Stimulated activated CD4-positive, alpha-beta T cell treated with anti-CD3 and anti-CD28 coated beads, Interleukin-4, amount 100 ng/mL, for 1 hour (primary cell): ENCODE measurements at places on chromosomes 11 and 22.

GRCh38 chr11:40867991-40868632, 591.3 kb downstream of the LRRC4C start:
- no peak for DNase-seq

DNA sequence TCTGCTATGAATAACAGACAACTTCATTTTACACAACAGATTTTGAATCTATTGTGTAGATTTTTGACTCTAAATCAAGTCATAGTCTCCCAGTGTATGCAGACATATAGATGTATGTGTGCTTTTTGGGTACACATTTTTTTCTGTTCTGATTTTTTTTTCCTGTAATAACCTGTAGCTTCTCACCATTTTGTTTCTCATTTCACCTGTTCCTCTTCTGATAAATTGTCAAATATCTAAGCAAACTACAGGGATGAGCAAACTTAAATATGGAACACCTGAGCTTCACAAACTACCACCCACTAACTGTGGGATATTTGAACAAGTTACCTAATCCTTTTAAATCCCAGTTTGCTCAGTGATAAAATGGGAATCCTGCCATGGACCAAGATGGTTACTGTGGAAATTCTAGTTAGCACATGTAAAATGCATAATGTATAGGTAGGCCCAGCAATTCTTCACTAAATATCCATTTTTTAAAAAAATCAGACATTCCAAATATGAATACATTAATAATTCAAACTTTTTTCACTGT, 15.7 kb downstream of the LGR4 start:
- no peak for DNase-seq

- DNase-seq = no peak
Observed at GRCh38 chr11:129894278-129895125, 876 bp downstream of the NFRKB start.

DNA sequence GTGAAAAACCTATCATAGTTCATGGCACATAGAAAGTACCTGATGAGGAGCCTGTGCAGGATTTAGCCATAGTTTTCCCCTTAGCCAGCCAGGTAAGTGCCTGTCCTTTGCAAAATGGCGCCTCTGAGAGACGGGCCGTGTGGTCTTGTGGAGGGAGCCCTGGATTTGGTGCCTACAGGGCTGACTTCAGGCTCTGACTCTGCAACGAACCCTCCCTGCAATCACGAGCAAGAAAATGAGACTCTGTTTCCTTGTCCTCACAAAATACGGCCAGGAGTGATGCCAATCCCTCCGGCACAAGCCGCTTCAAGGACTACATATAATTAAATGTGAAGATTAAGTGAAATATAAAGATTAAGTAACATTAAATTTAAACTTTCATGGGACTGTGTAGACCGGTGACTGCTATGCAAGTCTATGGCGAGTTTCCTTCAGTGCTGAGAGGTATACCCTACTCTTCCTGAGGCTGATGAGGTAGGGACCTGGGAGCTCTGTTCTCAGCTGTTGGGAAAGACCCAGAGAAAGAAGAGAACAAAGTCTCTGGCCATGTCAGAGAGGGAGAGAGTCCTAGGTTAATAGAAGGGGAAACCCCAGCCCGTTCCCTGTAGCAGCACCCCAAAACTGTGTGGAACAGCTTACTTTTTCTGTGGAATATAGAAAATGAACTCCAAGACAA, 6.1 kb upstream of the CXCR5 start:
- DNase-seq = no peak

- no peak for DNase-seq
Observed at GRCh38 chr11:101446238-101446637, 137.6 kb downstream of the TRPC6 start.

GRCh38 chr11:19887842-19888241, 175.2 kb downstream of the NAV2 start:
- no peak for DNase-seq

DNA sequence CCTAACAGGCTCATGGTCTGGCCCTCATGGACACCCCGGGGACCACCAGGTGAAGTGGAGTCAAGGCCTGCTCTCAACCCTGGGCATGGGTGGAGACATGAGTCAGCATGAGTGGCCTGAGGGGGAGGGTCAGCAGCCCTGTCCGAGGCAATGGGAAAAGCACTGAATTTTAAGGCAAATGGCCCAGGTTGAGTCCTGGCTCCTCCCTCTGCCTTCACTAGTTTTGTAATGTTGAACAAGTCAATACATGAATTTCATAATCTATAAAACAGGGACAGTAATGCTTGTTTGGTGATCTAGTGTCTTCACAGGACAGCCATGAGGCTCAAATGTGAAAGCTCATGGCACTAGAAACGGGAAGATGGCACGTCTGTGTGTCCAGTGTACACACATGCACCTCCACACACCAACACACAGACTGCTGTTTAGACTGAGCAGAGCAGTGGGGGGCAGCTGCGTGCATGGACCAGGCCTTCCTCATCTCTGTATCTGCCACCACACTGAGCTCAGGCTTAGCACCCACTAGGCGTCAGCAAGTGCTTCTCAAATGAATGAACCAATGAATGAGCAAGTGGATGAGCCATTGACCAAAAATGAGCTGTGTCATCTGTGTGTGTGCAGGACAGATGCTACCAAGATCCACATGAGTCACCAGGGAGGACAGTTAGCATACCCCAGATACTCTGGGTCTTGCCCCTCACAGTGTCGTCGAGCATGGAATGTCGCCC, 63.4 kb downstream of the NRXN2 start:
- DNase-seq = no peak

- peak; percentile 86 for DNase-seq
Observed at GRCh38 chr11:66267379-66268243, 828 bp upstream of the RAB1B start.

DNA sequence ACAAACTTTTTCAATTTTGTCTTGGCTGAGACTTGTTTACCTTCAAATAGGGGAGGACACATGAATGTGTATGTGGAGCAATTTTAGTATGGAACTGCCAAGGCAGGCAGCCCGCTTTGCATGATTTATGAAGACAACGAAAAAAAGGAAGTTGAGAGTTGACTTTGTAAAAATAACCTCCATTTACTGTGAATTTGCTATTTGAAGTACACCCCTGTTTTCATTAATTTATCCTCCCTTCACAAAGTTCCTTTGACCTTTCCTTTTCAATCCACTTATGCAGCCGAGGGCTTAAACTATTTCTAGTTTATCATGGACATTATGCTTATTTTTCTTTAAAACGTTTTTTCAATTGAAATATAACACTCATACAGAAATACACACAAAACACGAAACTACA, 369.6 kb upstream of the CADM1 start:
- no peak for DNase-seq

- no peak for DNase-seq
Observed at GRCh38 chr11:113377681-113378412, 9.7 kb upstream of the ANKK1 start.

- no peak for DNase-seq
Observed at GRCh38 chr11:10654811-10655150, 38.8 kb downstream of the IRAG1 start.

DNA sequence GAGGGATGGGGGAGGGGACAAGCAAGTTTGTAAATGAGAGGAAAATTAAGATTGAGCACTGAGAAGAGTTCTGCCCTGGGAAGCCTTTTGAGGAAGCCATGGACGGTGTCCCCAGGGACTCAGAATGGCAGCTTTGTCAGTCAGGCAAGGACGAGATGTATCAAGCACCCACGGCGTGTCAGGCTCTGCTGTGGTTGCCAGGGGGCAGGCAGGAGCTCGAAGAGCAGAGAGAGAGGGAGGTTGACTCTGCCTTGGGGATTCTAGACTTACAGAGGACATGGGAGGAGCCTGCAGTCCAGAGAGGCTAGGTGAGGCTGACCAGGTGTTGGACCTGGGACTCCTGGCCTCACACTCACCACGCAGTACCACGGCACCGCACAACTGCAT, 29.1 kb upstream of the SYT7 start:
- no peak for DNase-seq

GRCh38 chr11:19349340-19350025, 108.7 kb upstream of the E2F8 start:
- no peak for DNase-seq

GRCh38 chr22:49066619-49067018, 761.1 kb downstream of the BRD1 start:
- no peak for DNase-seq

DNA sequence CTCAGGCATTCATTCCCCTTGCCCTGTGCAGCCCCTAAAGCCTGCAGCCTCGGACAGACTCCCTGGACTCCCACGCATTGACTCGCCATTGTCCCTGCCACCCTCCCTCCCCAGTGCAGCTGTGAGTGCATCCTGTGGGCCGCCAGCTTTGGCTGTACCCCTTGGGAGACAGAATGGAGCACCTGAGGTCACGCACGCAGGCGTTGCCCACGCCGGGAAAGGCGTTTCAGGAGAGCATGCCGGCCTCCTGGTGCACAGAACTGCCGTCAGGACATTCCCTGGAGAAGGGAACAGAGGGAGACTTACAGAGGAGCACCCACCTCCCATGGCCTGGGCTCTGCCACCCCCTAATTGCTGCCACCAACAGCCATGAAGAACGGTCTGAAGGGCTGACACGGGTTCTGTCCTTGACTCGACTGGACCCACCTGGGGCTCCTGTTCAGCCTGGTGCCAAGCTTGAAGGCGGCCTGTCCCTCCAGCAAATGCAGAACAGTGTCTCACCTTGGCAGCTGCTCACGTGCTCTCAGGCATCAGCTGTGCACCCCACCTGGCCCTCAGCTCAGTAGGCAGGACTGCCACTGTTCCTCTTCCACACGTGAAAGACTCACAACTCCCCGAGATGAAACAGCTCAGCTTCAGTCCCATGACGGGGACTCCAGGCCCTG, 503.8 kb downstream of the BRD1 start:
- DNase-seq = no peak

DNA sequence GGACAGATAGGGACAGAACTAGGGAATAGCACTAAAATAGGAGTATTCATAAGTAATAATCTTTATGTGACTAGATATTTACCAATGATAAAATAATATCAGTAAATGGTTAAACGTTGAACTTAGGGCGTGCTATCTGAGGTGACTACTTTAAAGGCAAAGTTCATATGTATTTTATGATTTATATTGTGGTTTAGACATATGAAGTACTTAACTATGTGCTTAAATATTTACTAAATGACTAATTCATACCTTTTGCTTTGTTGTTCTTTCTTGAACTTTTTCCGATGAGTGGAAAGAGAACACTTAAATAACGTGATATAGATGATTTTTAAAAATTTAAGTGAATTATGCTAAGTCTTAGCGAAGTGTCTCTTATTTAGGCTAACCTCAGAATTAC, 14.7 kb downstream of the LUZP2 start:
- DNase-seq = no peak

- DNase-seq = no peak
Observed at GRCh38 chr22:41247703-41248102, 7.0 kb upstream of the CHADL start.

DNA sequence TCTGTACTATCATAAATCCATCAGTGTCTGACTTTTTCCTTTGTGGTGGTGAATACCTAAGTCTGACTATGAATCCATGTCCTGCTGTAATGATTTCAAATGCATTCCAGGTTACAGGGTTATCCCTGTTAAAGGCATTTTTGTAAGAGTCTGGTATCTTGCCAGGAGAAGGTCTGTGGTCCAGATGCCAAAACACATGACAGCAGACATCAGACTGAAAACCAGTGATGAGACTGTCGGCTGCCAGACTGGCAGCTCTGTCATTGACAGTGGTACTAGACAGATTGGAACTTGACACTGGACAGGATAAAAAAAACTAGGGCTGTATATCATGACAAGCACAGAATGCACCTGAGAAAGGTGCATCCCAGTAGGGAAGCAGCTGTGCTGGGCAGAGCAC, 301.8 kb upstream of the FAT3 start:
- no peak for DNase-seq

GRCh38 chr22:48695251-48695650, 1132.4 kb downstream of the BRD1 start:
- DNase-seq = no peak

DNA sequence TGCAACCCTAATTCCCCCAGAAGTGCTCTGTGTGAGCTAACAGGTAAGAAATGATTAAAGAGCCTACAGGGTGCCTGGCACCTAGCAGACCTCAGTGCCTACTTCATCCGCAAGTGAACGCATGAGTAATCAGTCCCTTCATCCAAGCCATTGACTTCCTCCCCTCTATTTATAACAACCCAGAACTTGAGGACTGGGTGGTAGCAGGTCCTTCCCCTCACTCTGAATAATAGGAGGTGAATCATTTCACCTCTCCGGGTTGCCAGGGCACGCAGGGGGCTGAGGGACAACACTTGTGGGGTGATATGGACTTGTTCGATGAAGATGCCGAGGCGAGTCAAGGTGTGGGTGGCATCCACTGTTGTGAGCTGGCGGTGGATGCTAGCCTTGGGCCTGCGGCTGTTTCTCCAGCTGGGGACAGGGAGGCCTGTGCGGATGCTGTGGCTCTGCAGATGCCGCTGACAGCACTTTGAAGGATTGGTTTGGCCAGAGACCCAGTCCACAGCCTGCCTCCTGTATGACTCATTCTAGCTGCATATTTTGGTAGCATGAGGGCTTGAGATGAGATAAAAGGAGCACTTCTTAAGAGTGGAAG, 11.7 kb upstream of the SORL1-AS1 start:
- DNase-seq = peak; percentile 75

DNA sequence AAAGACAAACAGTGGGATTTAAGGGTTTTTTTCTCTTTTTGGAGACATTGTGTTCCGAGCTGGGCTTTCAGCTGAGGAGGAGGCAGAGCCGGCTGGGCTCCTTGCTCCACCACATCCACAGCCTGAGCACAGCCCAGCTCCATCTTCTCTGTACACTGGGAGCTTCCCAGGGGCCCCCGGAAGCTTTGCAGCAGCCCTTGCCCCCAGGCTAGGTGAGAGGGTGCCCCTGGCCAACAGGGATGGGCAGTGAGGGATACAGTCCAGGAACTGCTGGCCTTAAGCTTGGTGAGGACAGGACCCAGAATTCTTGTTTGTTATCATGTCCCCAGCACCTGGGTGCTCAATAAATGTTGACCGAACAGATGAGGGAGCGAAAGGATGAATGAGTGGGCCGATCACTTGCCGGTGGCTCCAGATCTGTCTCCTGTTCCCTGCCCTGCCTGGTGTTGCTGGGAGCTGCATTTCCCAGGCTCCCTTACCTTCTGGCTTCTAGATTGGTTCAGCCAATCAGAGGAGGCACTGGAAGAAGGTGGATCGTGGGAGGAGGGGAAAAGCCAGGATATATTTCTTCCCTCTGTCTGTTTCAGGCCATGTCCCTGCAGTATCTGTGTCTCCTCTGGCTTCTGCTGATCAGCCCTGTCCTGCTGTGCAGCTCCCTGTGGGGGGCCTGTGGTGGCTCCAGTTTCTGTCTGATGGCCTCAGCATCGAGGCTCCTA, 26.5 kb upstream of the NECTIN1 start:
- no peak for DNase-seq
